CD14-positive monocyte (primary cell): ENCODE measurements at places on chromosomes 4 and X. TPM values are rescaled to one million over a fixed set of nuclear protein-coding genes. Genes with fewer than 3 reads are reported as not detected.
A peak's percentile ranks its signal among the peaks of the same experiment; 100 is the strongest.

- no peak for DNase-seq
Measured at GRCh38 chr4:158442736-158443135, 78.9 kb upstream of the RXFP1 start.

DNA sequence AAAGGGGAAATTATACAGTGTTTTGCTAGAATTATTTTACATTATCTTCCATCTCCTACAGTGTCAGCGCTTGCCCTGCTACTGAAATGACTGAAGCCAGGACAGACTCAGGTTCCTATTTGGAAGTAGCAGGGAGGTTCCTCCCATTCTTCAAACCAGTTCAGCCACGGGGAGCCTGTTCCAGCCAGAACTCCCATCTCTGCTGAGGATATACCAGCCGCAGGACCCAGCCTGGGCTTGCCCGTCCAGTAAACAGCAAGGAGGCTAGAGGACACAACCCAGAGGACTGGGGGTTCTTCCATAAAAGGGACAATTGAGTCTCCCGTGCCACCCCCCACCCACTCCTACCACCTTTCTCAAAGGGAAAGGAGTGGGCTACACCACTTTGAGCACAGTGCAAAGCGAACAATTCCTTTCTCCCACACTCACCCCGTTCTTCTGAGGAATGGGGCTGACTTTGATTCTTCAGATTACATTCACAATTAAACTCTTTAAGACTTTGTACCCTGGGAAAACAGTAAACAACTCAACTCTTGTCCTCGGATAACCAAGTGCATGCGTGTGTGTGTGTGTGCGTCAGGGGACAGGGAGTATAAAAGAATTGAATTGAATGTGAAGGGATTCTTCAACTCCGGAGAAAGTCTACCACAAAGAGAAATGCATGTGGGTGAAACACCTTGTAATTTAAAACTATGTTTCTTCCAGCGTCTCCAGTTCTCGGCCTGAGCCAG is 31.0 kb upstream of the PPARGC1A start:
- DNase-seq, result no peak

DNA sequence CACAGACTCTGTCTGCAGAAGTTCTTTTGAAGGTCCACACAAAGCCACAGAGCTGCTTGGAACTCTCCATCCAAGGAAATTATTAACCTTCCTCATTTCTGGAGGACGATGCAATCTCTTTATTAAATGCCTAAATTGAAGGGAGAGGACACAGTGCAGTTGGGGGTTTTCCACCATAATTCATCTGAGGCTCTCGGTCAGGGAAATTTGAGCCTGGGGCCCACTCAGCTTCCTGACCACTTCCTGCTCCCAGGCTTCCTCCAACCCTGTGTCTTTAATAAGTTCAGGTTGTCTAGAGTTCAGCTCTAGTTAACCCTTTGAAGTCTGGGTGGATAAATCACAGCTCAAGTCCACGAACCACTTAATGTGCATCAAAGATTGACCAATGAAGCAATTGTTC is 58.5 kb downstream of the PRPS1 start:
- DNase-seq, result peak; percentile 47

DNA sequence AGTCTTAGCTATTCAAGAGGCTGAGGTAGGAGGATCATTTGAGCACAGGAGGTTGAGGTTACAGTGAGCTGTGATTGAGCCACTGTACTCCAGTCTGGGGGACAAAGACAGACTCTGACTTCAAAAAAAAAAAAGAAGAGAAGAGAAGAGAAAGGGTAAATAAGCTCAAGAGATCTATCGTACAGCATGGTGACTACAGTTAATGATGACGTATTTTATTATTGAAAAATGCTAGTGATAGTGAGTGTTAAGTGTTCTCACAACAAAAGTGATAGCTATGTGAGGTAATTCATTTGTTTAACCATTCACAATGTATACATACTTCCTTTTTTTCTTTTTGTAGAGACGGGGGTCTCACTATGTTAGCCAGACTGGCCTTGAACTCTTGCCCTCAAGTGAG is 121.5 kb upstream of the RPL34 start:
- no peak for DNase-seq

DNA sequence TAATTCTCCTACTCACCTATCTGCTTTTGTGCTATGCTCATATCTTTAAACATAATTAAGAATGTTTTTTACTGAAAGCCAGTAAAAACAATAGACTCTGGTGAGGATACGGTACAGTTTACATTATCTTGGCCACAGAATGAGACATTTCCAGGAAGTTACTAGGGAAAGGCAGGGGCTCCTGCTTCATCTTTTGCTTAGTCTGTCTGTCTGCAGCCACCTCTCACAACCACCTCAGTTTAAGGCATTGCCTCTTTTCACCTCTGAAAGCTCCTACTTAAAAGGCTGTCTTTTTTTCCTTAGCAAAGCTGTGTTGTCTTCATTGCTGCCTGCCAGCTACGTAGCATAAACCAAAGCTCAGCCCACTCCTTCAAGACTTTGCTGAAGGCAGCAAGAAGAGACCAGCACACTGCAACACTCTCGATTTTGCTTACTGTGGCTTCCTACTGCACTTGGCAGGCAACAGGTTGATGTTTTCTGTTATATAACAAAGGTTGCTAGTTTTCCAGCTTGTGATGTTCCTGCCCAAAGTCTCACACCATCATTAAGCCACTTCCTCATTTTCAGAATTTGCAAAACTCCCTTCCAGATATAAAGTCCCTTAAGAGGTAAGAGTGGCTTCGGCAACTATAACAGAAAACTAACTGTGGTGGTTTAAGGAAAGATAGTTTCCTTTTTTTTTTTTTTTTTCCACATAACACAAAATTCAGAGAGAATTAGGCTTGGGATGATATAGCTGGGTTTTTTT is 432.9 kb downstream of the GRXCR1 start:
- no peak for DNase-seq

DNA sequence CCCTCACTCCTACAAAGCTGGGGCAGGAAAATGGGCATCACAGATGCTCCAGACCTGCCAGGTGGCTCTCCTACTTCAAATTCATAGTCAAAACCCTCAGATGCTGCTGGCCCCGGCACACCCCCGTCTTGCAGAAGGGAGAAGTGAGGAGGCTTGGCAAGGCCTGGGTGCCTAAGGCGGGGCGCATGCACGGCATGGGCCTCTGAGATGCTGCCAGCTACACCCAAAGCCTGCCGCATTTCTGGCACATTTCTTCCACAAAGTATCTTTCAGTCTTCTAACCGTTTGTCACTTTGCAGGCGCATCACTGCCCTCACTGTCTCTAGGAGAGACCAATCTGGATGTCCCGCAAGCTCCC is 19.6 kb downstream of the WDR1 start:
- DNase-seq, result peak; percentile 35

GRCh38 chr4:16387448-16387847 is 161.2 kb upstream of the TAPT1 start:
- no peak for DNase-seq

GRCh38 chr4:40672528-40673522 is 43.2 kb upstream of the RBM47 start:
- DNase-seq, result peak; percentile 73

- DNase-seq, result no peak
Measured at GRCh38 chr4:165625281-165625680, 246.5 kb downstream of the CPE start.

- no peak for DNase-seq
Measured at GRCh38 chrX:153830640-153831428, 490 bp upstream of the PDZD4 start.

GRCh38 chr4:113157086-113157857 is 107.8 kb downstream of the ANK2 start:
- no peak for DNase-seq

DNA sequence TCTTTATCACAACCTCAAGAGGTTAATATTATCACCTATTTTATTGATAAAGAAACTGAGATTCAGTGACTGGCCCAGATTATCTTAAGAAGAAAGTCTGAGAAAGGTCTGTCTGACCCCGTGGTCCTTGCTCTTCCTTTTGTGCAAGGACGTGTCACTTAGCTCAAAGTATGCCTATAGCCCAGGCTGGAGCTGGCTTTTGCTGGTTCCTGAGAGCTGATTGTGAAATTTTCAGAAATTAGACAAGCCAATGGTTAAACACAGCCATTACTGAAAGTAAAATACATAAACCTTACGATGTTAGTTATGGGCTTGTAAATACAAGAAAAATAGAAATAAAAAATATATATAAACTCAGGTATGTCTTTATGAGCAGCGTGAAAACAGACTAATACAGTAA is 70.1 kb downstream of the CHRNA9 start:
- DNase-seq, result no peak

DNA sequence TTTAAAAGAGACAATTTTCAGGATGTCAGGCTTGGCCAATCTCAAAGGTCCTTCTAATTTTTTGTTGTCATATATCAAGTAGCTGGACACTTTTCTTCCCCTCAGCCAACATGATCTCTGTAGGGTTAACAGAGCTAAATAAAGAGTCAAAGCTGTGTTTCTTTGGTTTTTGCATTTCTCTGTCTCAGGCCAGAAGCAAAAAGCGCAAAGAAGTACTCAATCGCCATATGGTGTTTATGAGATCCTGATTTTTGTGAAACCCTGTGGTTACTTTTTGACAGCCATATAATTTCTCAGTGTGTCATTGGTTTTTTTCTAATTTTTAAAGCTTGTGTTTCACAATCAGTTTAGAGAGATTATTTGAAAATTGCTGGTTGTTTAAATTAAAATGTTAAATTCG is 111.9 kb downstream of the MAPK10 start:
- no peak for DNase-seq

- no peak for DNase-seq
Measured at GRCh38 chr4:7828011-7828720, 111.5 kb downstream of the AFAP1 start.

GRCh38 chr4:32472918-32473317 is 1752.7 kb downstream of the PCDH7 start:
- DNase-seq, result no peak

GRCh38 chr4:124212815-124213630 is 499.5 kb downstream of the ANKRD50 start:
- DNase-seq, result no peak

GRCh38 chr4:53511014-53511413 is 80.3 kb downstream of the LNX1 start:
- DNase-seq, result no peak

DNA sequence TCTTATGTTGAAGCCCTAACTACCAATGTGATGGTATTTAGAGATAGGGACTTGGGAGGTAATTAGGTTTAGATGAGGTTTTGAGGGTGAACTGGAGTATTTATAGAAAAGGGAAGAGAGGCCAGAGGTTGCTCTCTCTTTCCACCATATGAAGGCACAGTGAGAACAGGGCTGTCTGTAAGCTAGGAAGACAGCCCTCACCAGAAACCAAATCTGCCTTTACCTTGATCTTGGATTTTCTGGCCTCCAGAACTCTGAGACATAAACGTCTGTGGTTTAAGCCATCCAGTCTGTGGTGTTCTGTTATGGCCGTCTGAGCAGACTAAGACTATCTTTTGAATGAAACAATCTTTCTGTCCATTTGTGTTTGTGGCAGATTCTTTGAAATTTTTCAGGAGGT is 223.7 kb downstream of the PDHA2 start:
- no peak for DNase-seq

GRCh38 chr4:52641854-52642563 is 17.1 kb downstream of the USP46 start:
- DNase-seq, result no peak

GRCh38 chr4:110216129-110216528 is 17.7 kb upstream of the ELOVL6 start:
- peak; percentile 4 for DNase-seq

DNA sequence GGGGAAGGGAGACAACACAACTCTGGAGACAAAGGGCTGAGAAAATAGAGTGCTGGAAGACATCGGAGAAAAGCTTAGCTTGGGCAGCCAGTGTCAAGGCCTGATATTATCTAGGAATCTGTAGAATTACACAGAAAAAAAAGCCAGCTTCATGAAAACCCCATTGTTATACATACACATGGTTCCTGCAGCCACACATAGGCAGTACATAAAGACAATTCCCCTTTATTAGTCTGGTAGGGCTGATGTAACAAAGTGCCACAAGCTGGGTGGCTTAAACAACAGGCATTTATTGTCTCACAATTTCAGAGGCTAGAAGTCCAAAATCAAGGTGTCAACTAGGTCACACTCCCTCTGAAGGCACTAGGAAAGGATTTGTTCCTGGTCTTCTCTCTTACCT is 503.5 kb downstream of the MID1IP1 start:
- DNase-seq, result no peak

- no peak for DNase-seq
Measured at GRCh38 chr4:133555671-133556070, 406.6 kb downstream of the PCDH10 start.

DNA sequence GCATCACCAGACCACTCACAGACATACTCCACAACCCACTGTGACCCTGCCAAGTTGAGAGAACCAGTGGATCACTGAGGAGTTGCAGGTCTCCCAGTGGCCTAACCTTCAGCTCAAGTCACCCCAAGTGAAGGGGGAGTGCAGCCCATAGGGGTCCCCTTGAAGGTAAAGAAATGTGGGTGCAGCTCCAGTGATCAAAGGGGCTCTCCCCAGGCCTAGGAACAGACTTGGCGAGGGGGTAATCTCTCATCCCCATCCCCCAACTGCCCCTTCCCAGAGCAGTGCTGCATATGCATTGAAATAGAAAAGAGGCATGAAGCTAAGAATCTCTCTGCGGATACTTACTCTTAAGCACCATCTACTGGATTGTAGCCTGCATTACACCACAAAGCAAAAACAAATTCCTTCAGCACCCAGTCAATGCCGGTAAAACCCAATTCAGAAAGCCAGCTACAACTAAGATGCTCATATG is 27.0 kb downstream of the MAGEE1 start:
- DNase-seq, result peak; percentile 0

- DNase-seq, result no peak
Measured at GRCh38 chr4:48594180-48594579, 104.1 kb downstream of the ZAR1 start.

GRCh38 chrX:133676344-133677122 is 261.2 kb upstream of the GPC4 start:
- no peak for DNase-seq

GRCh38 chrX:10756441-10756840 is 136.1 kb upstream of the MID1 start:
- no peak for DNase-seq

- peak; percentile 93 for DNase-seq
Measured at GRCh38 chrX:37746218-37746941, 33.5 kb upstream of the CYBB start.

Gene ZNF827
- polyA plus RNA-seq, result not detected

Gene UTP14A
- polyA plus RNA-seq, result 2.6 and 5.5 TPM in 2 replicates

Gene FOXR2
- not detected for polyA plus RNA-seq

Gene KLHL5
- polyA plus RNA-seq, result 8.8 and 23.3 TPM in 2 replicates

Gene SOD3
- not detected in 2 replicates for polyA plus RNA-seq

Gene FHDC1
- not detected for polyA plus RNA-seq

Gene CT55
- polyA plus RNA-seq, result not detected in 2 replicates

Gene SCRG1
- polyA plus RNA-seq, result 0.08 TPM

Gene TSC22D3
- polyA plus RNA-seq, result 171 TPM

Gene TBX22
- not detected in 2 replicates for polyA plus RNA-seq

Gene OR13H1
- not detected for polyA plus RNA-seq

Gene PPP4R3C
- not detected for polyA plus RNA-seq

Gene NXF2
- polyA plus RNA-seq, result not detected

Gene LDB2
- not detected in 2 replicates for polyA plus RNA-seq
